ENCODE measurements at places on chromosomes 5 and 9.

DNA sequence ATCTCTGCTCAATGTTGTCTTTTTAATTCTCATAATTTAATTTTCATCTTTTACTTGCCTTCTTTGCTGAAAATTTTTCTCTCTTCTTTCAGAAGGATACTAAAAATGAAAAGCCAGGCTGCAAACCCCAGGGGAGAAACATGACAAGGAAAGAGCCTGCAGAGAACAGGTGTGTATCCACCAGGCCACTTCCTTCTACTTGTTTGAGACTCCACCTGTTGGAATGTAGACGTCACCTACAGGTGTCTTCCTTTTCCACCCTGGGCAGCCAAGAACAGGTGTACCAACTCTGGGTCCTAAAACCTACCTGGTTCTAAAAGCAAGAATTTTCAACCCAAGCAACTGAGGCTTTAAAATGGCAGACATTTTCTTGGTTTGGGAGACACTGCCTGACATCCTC, 166.8 kb downstream of the ATP10B start:
- no peak for DNase-seq

- no peak for DNase-seq
Measured at GRCh38 chr5:142248853-142249462, 75.9 kb downstream of the SPRY4 start.

GRCh38 chr9:102975251-102975650, 19.9 kb upstream of the CYLC2 start:
- no peak for DNase-seq

- DNase-seq = no peak
Measured at GRCh38 chr5:139138109-139138508, 60.1 kb downstream of the SIL1 start.

DNA sequence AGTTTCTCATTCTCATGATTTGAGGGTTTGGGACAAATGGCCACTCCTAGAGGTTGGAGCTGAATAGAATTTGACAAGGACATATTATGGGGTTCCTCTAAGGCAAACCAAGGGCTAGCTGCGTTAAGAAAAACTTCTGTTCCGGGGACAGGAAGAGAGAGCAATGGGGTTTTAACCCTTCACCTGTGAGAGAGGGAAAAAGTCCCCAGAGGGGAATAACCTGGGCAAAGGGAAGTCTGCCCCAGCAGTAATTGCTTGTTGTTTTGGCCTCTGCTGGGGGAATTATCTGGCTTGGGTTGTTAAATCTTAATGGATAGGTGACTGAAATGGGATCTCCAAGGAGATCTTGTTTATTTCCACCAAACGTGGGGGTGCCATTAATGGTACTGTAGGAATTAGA, 110.1 kb upstream of the MOCS2 start:
- no peak for DNase-seq

DNA sequence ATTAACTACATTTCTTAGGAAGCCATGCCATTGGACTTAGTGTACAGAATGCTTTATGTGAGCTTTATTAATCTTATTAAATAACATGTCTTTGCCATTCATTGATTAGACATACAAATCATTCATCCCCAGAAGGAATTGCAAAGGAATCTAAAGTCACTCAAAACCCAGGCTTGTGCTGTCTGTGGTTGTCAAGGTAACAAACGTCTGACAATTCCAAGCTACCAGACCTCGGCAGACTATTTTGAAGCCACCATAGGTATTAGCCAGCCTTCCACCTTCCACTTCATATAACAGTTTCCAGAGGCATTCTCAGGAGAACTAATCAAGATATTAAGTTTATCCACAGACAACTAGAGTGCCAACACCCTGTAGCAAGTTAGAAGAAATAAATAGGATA, 135.2 kb upstream of the TUSC1 start:
- no peak for DNase-seq

GRCh38 chr5:5335700-5336264, 86.7 kb upstream of the ICE1 start:
- DNase-seq = no peak

- no peak for DNase-seq
Measured at GRCh38 chr9:136808806-136809158, 1.0 kb downstream of the RABL6 start.

DNA sequence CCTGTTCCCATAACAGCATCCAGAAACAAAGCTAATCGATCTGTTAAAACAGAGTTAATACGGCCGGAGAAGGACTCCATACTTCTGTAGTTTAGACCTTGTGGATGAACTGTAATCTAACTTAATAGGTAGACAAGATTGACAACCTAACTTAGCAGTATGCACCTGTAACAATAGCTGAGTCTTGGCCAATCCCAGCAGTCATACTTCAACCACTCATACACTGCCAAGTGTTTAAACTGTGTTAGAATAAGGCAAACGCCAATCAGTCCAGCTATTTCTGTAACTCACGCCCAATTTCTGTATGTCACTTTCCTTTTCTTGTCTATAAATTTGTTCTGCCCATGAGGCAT, 33.7 kb upstream of the MACIR start:
- DNase-seq = no peak

DNA sequence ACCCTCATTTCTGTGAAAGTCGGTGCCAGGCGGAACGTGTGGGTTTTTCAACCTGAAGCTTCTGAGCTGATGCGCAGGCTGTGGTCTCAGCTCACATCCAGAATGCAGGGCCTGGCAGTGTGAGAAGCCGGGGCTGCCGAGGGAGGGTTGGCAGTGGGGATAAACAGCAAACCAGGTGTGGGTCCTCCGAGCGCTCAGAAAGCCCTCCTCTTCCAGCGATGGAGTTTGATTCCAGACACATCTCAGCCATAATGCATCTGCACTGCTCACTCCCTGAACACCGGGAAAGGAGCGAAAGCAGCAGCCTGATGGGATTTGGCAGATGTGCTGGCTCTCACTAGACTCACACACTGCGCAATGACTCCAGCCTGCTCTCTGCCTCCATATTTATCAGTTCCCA, 280.1 kb downstream of the HSPA4 start:
- DNase-seq = no peak

- no peak for DNase-seq
Measured at GRCh38 chr5:136018814-136019783, 9.7 kb upstream of the TGFBI start.

DNA sequence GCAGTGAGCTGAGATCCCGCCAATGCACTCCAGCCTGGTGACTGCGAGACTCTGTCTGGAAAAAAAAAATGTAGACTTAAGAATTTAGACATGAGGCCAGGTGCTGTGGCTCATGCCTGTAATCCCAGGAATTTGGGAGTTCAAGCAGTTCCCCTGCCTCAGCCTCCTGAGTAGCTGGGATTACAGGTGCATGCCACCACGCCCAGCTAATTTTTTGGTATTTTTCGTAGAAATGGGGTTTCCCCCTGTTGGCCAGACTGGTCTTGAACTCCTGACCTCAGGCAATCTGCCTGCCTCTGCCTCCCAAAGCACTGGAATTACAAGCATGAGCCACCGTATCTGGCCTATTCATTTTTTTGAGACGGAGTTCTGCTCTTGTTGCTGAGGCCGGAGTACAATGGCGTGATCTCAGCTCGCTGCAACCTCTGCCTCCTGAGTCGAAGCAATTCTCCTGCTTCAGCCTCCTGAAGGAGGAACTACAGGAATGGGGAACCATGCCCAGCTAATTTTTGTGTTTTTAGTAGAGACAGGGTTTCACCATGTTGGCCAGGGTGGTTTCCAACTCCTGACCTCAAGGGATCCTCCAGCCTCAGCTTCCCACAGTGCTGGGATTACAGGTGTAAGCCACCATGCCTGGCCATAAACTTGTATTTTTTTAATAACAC, 14.0 kb downstream of the DDX46 start:
- no peak for DNase-seq

GRCh38 chr5:83895860-83896259, 175.2 kb upstream of the HAPLN1 start:
- no peak for DNase-seq

DNA sequence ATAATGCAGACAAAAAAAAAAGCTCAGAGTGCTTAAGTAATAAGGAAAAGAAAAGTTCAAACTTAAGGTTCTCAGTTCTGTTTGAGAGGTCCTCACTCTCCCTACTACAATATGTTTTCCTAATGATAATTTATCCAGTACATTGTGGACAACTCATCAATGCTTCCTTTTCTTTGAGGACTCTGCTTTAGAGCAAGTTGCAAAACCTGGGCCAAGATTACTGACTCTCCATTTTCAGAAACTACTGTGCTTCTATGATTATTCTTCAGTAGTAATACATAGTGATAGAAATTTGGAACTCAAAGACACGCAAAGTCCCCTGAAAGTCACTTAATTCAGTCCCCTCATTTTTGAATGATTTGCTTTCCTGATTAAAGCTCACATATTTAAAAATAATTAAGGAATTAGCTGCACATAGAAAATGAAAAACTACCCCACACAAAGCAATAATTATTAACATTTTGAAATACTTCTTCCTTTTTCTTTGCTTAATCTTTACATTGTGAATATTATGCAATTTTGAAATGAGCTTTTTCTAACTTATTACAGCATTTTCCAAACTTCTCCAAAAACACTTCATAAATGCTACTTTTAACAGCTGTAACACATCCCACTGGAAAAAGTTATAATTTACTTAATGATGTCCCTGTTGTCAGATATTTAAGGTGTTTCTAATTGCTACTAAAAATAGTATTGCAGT, 11.2 kb downstream of the CDKN2A start:
- no peak for DNase-seq

GRCh38 chr5:33816791-33817190, 75.0 kb downstream of the ADAMTS12 start:
- DNase-seq = no peak

- DNase-seq = no peak
Measured at GRCh38 chr5:151580239-151580638, 10.9 kb downstream of the FAT2 start.

GRCh38 chr5:158013939-158014338, 155.0 kb upstream of the CLINT1 start:
- DNase-seq = no peak

DNA sequence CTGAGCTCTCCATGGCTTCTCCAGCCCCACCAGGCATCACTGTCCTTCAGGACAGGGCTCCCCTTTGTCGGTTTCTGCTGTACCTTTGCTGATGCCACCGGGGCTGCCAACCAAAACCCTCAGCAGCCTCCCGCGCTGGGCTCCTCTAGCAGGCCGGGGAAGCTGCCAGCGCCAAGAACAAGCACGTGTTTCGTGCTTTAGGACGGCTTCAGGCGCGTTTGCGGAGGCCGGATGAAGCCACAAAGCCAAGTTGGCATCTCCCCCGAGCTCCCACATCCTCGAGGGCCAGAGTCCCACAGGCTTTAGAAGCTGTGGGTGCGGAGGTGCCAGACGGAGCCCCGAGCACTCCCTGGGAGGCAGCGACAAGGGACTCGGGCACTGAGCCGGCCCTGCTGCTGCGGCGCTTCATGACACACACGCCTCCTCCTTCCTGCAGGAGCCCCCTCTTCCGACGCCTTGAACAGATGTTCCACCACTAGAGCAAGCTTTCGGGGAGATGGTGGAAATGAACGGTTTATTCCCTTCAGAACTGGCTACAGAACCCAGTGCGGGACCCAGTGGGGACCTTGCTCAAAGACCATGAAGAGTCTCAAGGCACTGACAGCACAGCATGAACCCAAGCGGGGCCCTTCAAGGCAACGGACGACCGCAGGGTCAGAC, 36.7 kb downstream of the SARDH start:
- DNase-seq = no peak

DNA sequence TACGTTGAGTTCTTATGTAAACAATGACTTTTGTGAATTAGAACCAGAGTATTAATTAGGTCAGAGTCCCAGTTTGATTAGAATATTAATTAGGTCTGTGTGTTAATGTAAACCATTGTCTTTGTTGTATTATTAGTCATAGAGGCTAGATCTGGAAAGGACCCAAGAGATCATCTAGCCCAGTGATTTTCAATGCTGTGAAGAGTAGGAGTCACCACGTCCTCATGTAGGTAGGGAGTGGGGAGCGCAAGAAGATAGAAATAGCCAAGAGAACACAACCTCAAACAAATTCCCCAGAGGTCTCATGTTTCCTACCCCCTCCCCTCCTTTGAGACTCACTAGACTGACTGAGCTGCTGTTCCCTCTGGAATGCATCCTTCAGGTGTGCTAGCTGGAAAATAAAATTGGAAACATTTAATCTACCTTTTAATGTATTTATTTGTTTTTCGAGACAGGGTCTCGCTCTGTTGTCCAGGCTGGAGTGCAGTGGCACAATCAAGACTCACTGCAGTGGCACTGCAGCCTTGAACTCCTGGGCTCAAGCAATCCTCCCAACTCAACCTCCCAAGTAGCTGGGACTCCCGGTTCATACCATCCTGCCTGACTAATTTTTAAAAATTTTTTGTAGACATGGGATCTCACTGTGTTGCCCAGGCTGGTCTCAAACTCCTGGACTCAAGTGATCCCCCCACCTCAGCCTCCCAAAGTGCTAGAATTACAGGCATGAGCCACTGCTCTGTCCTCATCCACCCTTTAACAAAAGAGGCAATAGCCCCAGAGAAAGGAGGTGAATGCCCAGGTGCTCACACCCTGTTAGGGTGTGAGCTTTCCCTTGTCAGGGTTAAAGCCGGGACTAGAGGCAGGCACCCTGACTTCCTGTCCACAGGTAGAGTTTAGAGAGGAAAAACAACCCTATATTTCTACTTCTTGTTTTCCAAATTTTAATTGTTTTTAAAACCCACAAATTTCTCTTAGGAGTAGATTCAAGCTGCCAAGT, 92.9 kb downstream of the INIP start:
- DNase-seq = no peak

GRCh38 chr5:179237770-179238627, 107.3 kb downstream of the ADAMTS2 start:
- no peak for DNase-seq

- DNase-seq = no peak
Measured at GRCh38 chr9:137878146-137878941, 762 bp downstream of the CACNA1B start.

GRCh38 chr5:110896901-110897300, 158.1 kb downstream of the SLC25A46 start:
- no peak for DNase-seq

GRCh38 chr5:30030101-30030500, 1163.4 kb upstream of the CDH6 start:
- DNase-seq = no peak

DNA sequence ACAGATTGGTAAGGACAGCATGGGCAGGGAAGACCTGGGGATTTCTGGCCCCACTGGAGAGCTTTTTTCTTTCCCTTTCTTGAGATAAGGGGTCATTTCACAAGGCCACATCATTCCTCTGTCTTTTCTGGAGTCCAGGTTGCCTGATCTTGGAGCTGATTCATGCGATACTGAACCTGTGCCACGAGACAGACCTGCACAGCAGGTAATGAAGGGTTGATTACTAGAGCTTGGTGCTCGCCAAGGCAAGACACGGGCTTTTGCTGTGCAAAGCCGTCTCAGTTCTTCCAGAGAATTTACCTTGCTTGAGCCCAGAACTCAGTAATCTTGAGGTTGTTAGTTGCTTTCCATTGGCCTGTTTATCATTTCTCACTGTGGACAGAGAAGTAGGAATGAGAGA, 39.2 kb downstream of the NUP188 start:
- DNase-seq = no peak

- no peak for DNase-seq
Measured at GRCh38 chr9:113468716-113469448, 5.4 kb downstream of the RGS3 start.
